GM19239 (cell line): ENCODE measurements at places on chromosomes 1 and 21.
A peak's percentile ranks its signal among the peaks of the same experiment; 100 is the strongest.

- DNase-seq, result no peak
These were observed 69.6 kb downstream of the DMAP1 start for GRCh38 chr1:44282704-44283426.

- no peak for DNase-seq
These were observed 44.9 kb upstream of the SLC45A1 start for GRCh38 chr1:8273036-8273435.

GRCh38 chr21:42757826-42758655, 104.6 kb downstream of the PDE9A start:
- no peak for DNase-seq

- no peak for DNase-seq
These were observed 423.5 kb upstream of the PROX1 start for GRCh38 chr1:213564215-213564659.

DNA sequence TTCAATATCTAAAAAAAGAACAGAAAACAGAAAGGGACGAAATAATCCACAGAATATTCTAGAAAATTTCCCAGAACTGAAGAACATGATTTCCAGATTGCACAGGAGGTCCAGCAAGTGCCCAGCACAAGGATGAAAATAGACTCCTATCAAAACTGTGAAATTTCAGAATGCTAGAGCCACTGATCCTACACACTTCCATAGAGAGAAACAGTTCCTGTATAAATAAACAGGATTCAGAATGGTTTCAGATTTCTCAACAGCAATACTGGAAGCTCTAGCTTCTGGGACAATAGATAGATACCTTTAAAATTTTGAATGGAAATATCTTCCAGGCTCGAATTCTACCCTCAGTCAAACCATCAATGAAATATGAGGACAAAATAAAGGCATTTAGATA, 4.6 kb downstream of the TARBP1 start:
- no peak for DNase-seq

DNA sequence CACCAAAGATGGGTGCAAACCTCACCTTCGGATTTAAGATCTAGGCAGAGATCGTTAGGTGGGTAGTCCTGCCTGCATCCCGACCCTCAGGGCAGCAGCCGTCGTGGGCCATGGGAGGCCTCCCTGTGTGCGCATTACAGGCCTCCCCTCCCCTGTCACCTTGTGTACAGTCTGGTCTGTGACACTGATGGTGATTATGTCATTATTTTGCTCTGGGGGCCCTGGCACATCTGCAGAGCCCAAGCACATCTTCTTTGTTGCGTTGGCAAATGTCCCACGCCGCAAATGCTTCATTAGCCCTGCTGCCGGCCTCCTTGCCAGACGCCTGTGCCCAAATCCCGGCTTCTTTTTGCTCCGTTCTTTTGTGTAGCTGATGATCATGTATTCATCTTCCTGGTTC, 31.7 kb downstream of the PROX1 start:
- no peak for DNase-seq

DNA sequence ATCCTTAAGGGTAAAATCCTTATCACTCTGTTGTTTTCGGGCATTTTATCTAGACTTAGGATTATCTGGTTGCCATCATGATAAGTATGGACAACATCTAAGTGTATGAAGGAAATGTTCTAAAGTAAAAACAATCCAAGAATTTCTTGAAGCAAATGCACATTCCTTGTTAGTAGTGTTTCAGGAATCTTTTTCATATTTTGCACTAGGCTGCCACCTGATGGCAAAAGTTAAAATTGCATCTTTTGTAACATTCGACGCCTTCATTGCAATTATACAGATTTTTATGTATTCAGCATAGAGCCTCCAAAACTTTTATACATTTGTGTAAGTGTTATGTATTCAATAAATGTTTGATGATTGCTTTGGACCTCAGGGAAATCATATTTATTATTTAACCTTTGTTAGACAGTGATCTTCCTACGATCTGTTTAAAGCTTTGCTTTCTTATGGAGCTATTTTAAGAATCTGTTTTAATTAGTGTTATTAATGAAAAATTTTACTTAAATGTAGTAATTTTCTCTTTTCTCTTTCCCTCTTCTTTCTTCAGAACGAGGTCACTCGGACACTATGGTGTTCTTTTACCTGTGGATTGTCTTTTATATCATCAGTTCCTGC, 49.4 kb upstream of the KIAA1614 start:
- no peak for DNase-seq

DNA sequence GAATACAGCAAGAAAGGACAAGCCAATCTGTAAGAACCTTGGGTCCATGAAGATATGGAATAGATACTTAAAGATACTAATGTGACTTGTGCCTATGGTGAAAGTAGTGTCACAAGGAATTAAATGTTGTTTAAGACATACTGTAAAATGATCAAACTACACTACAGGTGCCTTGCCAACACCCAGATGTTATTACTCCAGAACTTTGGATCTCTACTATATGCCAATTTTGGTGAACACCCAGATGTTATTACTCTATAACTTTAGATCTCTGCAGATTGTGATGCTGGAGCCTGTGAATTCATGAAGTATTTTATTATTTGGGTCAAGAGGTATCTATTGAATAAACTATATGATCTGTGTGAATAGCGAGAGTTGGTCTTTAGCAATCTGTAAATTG, 59.9 kb upstream of the B3GALT5 start:
- DNase-seq, result no peak

DNA sequence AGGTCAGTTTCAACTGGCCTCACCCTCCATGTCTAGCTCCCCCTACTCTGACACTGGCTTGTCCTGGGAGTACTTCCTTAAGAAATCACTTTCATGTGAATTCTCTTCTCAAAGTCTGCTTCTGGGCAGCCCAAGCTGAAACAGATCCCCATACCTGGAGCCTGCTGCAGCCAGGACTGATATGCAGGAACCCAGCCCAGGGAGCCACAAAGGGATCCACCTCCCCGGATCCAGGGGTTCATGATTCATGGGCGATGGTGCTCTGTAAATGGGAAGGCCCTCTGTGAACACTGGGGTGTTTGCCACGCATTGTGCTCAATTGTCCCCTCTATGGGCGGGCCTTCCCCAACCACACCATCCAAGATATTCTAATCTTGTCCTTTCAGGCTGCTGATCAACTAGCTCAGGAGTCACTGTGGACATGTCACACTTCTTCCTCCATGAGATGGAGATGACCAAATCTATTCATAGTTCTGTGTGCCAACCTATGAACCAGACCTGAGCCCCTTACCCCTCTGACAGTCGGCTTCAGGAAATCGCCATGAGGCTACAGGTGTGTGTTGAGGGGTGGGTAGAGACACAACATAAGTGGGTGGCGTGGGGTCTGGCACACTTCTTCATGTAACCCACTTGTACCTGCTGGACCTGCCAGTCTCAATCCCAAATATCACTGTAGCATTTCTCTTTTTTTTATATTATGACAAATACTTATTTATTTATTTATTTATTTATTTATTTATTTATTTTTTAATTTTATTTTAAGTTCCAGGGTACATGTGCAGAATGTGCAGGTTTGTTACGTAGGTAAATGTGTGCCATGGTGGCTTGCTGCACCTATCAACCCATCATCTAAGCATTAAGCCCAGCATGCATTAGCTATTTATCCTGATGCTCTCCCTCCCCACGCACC, 41.8 kb downstream of the RUNX3 start:
- DNase-seq, result no peak

- DNase-seq, result no peak
These were observed 61.2 kb upstream of the MCOLN3 start for GRCh38 chr1:85109475-85109874.

DNA sequence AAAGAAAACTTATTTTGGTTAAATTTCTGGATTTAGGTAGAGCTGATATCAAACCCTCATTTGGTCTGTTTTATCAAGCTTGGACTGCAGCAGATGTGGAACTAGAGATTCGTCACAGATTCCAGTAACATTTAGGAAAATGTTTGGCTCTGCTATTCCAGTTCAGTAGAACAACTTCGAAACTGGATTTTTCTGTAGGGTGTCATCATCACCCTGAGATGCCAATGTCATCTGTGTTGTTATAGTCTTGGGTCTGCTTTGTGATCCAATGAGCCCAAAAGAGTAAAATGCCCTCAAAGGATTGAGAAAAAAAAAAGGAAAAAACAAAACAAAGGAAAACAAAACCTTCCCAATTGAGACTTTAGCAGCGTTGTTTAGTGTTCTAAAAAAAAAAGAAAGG, 55.4 kb downstream of the LAMC2 start:
- no peak for DNase-seq

DNA sequence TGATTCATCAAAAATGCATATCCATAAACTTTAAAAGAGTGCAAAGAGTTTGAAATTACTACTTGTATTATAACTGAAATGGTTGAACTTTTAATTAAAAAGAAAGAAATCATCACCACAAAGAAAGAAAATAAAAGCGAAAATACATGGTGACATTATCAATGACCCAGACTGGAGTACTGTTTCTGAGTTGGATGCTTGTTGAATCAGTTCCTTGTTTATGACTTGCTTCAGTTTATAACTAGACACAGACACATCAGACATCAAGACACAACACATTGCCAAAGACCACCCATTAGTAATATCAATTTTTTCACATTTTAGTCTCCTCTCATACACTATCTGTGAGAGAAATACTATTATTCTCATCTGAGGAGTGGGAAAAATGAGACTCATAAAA, 293.0 kb downstream of the MRPL39 start:
- no peak for DNase-seq

- no peak for DNase-seq
These were observed 34.0 kb upstream of the HUNK start for GRCh38 chr21:31838586-31839355.

DNA sequence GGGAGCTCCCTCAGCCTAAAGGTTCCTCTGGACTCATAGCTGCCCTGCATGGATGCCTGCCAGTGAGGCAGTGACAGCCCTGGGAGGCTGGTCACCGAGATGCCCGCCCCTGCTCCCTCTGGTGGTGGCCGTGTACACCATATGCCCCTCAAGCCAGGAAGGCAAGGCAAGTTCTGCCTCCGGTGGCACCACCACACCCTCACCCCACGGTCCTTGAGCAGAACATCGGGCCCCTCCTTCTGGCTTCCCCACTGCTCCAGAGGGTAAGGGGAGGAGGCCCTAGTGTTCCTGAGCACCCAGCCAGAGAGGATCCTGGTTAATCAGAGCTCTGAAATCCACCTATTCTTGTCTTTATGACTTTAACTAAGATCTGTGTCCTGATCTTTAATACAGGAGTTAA, 1.5 kb upstream of the S100A14 start:
- DNase-seq, result peak; percentile 81

DNA sequence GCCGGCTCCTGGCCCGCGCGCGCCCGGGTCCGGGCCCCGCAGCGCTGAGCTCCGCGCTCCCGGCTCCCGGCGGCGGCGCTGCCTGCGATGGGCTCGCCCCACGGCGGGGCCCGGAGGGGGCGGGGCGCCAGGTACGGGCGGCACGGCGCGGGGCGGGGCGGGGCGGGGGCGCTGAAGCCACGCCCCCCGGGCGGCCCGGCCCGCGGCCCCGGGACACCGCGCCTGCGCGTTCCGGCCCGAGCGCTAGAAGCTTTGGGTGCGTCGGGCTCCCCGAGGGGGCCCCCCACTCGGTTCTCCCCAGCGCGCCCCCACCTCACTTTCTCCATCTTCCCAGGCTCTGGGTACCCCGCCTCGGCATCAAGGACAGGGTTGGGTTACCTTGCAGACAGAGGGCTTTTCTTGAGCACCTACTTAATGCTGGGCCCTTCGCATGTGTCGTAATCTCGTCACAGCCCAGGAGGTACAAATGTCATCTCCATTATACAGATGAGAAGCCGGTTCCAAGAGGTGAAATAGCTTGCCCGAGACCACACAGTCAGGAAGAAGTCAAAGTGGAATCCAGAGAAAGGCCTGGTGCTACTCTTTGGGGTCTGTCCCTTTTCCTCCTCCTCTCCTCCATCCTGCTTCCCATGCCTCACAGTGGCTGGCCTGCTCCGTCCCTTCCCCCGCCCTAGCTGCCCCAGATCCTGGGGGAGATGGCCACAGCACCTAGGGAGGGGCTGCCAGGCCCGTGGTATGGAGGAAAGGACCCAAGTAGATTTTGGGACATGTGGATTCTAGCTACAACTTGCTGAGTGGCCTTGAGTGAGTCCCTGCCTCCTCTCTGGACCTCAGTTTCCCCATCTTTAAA, 46.5 kb downstream of the RAP1GAP start:
- DNase-seq, result peak; percentile 53

DNA sequence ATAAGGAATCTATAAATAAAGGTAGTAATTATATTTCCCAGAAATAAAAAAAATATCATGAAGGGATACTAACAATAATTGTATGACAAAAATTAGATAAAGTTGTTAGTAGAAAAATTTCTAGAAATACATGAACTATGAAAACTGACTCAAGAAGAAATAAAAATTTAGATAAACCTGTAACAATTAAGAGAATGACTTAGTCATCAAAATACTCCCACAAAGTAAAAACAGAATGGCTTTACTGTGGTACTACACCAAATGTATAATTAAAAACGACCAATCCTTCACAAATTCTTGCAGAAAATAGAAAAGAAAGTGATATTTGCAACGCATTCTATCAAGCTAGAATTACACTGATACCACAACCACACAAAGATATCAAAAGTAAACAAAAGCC, 176.2 kb upstream of the ETV3 start:
- DNase-seq, result no peak

- no peak for DNase-seq
These were observed 2.5 kb upstream of the SAMD11 start for GRCh38 chr1:921011-921837.

- DNase-seq, result no peak
These were observed 71.8 kb downstream of the DUSP10 start for GRCh38 chr1:221670081-221670480.

DNA sequence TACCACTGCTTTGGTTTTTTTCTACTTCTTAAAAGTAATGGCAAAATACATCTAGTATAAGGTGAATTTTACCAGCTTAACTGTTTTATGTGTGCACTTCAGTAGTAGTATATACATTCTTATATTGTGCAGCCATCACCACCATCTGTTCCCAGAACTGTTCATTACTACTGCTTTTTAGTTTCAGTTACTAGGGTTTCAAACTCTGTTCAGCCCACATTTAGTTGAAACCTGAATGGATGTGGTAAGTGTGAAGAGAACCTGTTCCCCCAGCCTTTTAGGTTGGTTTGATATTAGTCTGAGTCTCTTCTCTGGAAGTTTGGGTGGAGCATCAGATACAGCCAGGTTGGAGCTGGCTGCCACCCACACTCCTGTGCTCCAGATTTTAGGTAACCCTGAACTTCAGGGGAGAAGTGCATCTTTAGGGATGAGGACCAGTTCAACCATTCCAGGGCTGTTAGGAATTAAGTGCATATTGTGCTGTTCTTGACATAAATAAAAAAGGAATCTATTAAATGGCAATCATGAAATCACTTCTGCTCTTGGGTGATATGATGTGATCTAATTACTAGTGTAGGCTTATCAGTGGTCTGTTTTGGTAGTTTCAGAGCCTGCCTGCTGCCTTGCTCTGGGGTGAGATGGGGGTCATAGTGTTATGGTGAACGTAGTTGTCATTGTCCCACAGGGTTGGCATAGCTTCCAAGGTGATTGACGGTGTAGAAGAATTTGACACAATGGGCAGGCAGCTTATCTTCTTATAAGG, 32.1 kb downstream of the URB2 start:
- DNase-seq, result no peak

GRCh38 chr1:53276153-53276901, 38.0 kb upstream of the MAGOH start:
- no peak for DNase-seq
